Caco-2 (cell line): ENCODE measurements at places on chromosomes 4 and X.

DNA sequence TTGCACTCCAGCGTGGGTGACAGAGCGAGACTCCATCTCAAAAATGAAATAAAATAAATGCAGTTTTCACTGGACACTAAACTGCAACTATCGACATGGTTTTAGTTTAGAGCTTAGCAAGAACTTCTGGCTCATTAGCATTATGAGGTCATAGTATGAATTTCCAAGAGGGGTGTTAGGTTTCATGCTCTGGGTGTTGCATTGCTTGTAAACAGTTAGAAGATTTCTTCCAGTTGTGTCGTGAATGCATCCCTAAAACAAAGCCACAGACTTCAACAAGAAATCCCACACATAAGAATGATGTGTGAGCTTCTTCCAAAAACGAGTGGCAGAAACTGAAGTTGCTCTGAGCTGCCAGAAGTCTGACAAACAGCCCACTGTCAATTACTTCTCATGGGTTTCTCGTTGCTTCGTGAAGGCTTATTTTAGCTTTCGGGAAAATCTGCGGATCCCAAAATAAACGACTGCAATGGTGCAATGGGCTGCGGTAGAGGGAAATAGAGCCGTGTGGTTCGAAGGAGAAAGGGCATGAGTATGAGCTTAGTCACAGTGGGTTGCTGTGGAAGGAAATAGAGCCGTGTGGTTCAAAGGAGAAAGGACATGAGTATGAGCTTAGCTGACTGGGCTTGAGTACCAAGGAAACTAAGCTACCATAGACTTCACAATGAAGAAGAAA lies 354.9 kb downstream of the DHRSX start:
- H3K4me3 ChIP-seq, result no peak overlapping the region
- H3K36me3 ChIP-seq, result no peaks in the 10 kb centered on the region
- H3K27me3 ChIP-seq, result no peaks in the 10 kb centered on the region
- H3K4me1 ChIP-seq, result no peaks in the 10 kb centered on the region
- no peak overlapping the region for H3K27ac ChIP-seq

GRCh38 chr4:129326571-129327460 lies 230.9 kb downstream of the C4orf33 start:
- H3K4me3 ChIP-seq, result no peak overlapping the region
- no peak for DNase-seq
- no peak overlapping the region for H3K27ac ChIP-seq
- H3K36me3 ChIP-seq, result no peaks in the 10 kb centered on the region
- no peaks in the 10 kb centered on the region for H3K4me1 ChIP-seq
- no peaks in the 10 kb centered on the region for H3K27me3 ChIP-seq

- H3K4me3 ChIP-seq, result no peak overlapping the region
- H3K4me1 ChIP-seq, result no peaks in the 10 kb centered on the region
- no peak overlapping the region for H3K27ac ChIP-seq
- DNase-seq, result no peak
Measured at GRCh38 chrX:71604141-71604540, 14.2 kb downstream of the CXCR3 start.

DNA sequence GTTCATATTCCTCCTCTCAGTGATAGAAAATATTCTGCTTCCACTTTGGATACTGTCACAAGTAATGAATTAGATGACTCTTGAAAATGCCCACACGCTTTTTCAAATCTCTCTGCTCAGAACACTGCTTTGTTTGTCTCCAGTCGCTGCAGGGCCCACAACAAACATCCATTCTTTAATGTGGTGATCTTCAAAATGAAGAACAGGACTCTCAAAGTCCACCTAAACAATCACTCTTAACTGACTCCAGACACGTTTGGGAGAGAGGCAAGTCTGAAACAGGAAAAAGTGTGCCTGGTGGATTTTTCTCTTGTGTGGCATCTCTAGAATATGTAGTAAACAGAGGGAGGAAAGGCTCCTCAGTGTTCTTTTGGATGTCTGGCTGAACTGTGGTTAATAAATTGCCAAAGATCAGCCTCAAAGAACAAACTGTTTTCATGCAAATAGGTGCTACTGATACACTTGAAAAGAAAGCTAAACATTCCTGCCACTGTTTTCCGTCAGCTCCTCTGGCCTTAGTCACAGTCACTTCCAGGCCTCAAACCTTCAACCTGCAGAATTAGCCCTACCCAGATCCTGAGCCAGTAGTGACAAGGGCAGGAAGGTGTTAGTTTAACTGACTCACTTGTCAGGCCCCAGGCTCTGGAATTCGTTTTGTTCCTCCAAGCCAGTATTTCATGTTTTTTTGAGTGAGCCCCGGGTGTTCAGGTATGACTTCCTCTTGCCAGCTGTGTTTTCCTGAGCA lies 259.6 kb upstream of the GPC4 start:
- H3K27me3 ChIP-seq, result no peaks in the 10 kb centered on the region
- H3K4me1 ChIP-seq, result no peaks in the 10 kb centered on the region
- peak overlapping the region; percentile 42 for H3K27ac ChIP-seq
- peak; percentile 26 for DNase-seq
- H3K4me3 ChIP-seq, result no peak overlapping the region

GRCh38 chr4:56976283-56976836 lies 1.0 kb downstream of the NOA1 start:
- DNase-seq, result no peak
- H3K36me3 ChIP-seq, result peaks cover 4% of the 10 kb centered on the region
- no peaks in the 10 kb centered on the region for H3K27me3 ChIP-seq
- peak overlapping the region; percentile 94 for H3K4me3 ChIP-seq
- no peaks in the 10 kb centered on the region for H3K4me1 ChIP-seq

DNA sequence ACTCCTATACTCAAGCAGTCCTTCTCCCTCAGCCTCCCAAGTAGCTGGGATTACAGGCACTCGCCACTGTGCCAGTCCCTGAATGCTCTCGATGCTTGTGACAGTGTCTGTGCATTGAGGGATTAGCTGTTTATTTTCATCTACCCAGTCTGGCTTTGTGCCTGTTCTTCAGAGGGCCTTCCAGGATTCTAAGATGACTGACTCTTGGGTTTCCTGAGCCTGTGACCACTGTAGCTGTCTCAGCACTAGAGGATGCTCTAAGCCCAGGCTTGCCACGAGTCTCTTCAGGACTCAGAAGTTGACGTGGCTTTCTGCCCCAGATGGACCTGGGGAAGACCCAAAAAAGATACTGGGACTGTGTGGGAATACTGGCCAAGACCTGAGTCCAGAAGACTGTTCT lies 201.4 kb downstream of the ARHGAP10 start:
- H3K4me3 ChIP-seq, result no peak overlapping the region
- H3K36me3 ChIP-seq, result no peaks in the 10 kb centered on the region; the same call in 1 of the 2 replicates
- H3K4me1 ChIP-seq, result no peaks in the 10 kb centered on the region
- no peaks in the 10 kb centered on the region for H3K27me3 ChIP-seq
- H3K27ac ChIP-seq, result no peak overlapping the region
- DNase-seq, result no peak

GRCh38 chrX:142503967-142504643 lies 299.0 kb upstream of the MAGEC2 start:
- H3K4me1 ChIP-seq, result no peaks in the 10 kb centered on the region
- no peak overlapping the region for H3K4me3 ChIP-seq
- H3K27me3 ChIP-seq, result no peaks in the 10 kb centered on the region
- H3K27ac ChIP-seq, result no peak overlapping the region

- DNase-seq, result peak; percentile 3
- H3K27me3 ChIP-seq, result no peaks in the 10 kb centered on the region
- H3K27ac ChIP-seq, result no peak overlapping the region
- no peak overlapping the region for H3K4me3 ChIP-seq
Measured at GRCh38 chr4:24195991-24196736, 306.3 kb upstream of the PPARGC1A start.

- H3K36me3 ChIP-seq, result no peaks in the 10 kb centered on the region
- peak; percentile 57 for DNase-seq
- no peaks in the 10 kb centered on the region for H3K4me1 ChIP-seq
Measured at GRCh38 chr4:5371415-5372190, 320.3 kb downstream of the STK32B start.

DNA sequence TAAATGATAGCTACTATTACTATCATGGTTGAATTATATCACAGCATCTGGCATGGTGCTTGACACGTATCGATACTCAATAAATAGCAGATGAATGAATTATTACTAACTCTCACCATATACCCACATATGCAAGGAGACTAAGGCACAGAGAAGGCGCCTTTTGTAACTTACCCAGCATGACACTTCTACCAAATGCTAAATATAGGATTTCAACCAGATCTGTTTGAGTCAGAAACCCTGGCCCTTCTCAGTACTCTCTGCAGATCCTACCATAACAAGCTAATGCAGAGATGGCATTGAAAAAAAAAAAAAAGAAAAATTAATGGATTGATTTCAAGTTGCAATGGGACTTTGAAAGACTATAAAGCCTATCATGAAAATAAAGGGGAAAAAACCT lies 219.5 kb downstream of the DHX15 start:
- no peaks in the 10 kb centered on the region for H3K27me3 ChIP-seq
- no peaks in the 10 kb centered on the region for H3K36me3 ChIP-seq
- H3K27ac ChIP-seq, result no peak overlapping the region

DNA sequence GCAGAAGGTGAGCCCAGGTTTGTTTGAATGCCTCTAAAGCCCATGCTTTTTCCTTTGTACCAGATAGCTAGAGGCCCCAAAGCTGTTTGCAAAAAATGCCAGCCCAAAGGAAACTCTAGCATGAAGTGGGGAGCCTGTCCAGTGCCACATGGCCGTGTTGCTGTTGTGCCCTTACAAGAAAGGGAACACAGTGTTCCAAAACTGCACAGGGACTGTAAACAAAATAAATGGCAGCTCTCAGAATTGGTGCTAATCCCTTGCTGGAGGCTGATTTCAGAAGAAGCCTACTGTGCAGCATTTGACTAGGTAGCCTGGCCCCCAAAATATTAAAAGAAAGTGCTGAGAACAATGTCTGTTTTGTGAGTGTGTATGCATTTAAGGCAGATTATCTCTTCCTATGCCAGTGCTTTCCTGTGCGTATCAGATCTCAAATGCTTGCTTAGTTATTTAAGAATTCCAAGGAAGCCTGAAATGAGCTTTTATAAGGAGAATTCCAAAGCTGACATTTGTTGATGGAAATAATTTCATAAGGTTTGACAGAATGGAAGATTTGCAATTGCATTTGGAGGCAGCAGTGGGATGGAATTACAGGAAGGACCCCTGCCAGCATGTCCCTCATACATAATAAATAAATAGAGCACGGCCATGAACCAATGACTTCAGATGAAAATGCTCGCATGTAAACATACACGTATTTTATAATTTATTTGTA lies 115.7 kb downstream of the IRF2 start:
- H3K4me3 ChIP-seq, result no peak overlapping the region
- H3K4me1 ChIP-seq, result no peaks in the 10 kb centered on the region; the same call in 1 of the 2 replicates
- no peaks in the 10 kb centered on the region for H3K27me3 ChIP-seq
- no peaks in the 10 kb centered on the region for H3K36me3 ChIP-seq
- no peak for DNase-seq
- no peak overlapping the region for H3K27ac ChIP-seq

GRCh38 chr4:24266951-24267722 lies 317.2 kb downstream of the DHX15 start:
- no peaks in the 10 kb centered on the region for H3K27me3 ChIP-seq
- no peak for DNase-seq
- peaks cover 13% of the 10 kb centered on the region; the same call in 1 of the 2 replicates for H3K4me1 ChIP-seq
- H3K4me3 ChIP-seq, result no peak overlapping the region
- peak overlapping the region; percentile 60 for H3K27ac ChIP-seq

DNA sequence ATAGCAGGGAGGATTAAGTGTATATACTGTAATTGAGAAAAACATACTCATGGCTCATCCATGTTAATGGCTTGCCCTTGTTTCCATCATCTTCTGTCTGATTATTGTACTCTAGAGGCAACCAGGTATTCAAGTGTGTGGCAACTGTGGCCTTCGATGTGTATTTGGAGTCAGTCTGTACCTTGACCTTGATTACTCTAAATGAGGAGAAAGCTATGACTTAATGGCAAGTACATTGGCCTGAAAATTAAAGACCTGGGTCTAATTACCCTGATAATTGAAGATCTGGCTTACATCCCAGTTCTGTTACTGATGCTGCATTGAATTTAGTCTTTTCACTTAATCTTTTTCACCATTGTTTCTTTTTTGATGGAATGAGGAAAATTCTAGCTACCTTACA lies 409.2 kb downstream of the CCSER1 start:
- no peaks in the 10 kb centered on the region for H3K27me3 ChIP-seq
- H3K36me3 ChIP-seq, result no peaks in the 10 kb centered on the region
- H3K4me3 ChIP-seq, result no peak overlapping the region
- no peak for DNase-seq
- no peaks in the 10 kb centered on the region for H3K4me1 ChIP-seq

DNA sequence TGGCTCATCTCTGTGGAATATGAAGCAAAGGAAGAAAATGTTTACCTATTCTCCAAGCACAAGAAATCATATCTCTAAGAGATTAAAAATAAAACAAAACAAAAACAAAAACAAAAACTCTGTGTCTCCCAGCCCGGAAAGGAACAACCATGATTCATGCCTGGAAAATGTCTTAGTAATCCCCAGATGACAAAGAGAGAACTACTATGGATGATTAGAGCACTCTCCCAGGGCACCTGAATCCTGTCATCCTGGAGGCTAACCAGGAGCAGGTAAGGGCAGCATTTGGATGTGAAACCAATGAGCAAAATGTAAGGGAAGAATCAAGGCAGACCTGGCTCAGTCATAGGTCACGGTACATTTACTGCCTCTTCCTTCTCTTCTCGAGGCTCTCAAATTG lies 1.7 kb upstream of the AKAP4 start:
- DNase-seq, result no peak
- no peaks in the 10 kb centered on the region for H3K36me3 ChIP-seq
- H3K27ac ChIP-seq, result peak overlapping the region; percentile 90

DNA sequence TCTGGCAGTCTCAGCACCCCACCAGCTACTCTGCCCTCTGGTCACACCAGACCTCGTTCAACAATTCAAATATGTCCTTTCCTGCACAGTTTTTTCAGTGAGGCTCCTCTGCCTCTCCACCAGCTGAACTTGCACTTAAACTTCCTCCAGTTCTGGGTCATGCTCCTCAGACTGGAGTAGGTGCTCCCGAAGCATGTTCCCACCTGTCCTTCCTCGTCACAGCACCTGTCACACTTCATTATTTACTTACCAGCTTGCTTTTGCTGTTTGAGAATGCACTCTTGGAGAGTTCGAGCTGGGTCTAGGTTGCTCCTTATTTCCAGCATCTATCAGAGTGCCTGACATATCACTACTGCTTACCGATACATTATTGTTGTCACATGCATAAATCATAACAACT lies 144.8 kb upstream of the TTC29 start:
- H3K4me3 ChIP-seq, result no peak overlapping the region
- H3K27me3 ChIP-seq, result peaks cover 2% of the 10 kb centered on the region; the same call in 1 of the 2 replicates
- DNase-seq, result no peak
- peaks cover 4% of the 10 kb centered on the region; the same call in 1 of the 2 replicates for H3K4me1 ChIP-seq
- H3K27ac ChIP-seq, result no peak overlapping the region

DNA sequence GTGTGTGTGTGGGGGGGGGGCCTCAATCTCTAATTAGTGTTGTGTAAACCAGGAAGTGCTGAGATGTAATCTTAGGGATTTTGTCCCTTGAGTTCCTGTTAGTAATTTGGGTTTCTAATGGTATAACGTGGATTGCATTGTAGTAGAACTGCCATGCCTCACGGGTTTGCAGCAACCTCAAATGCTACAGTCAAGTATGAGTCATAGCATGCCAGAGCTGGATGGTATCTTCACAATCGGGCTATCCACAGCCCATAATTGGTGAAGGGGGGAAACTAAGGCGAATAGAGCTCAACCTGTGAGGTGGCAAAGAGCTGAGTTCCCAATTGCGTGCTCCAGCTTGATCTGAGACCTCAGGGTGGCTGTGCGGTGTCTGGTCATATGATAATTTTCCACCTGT lies 2.2 kb upstream of the FMR1NB start:
- H3K27me3 ChIP-seq, result no peaks in the 10 kb centered on the region
